Epithelial cell of proximal tubule (primary cell): ENCODE measurements at places on chromosomes 16 and 17.

DNA sequence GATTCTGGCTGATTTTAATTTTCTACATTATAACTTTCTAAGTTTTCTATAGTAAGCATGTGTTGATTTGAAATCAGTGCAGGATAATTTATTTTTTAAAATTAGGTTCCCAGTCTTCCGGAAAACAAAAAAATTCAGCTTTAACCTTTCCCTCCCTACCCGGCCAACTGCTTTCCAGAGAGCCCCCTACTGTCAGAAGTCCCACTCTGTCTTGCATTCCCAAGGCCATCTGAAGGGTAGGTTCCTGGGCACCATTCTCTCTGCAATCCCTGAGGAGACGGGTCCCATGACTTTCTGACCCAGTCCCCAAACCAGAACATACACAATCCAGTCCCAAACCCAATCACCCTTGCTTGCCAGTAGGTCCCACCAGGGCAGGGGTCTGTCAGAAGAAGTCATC is 200.3 kb downstream of the CYLD start:
- no peak for DNase-seq

DNA sequence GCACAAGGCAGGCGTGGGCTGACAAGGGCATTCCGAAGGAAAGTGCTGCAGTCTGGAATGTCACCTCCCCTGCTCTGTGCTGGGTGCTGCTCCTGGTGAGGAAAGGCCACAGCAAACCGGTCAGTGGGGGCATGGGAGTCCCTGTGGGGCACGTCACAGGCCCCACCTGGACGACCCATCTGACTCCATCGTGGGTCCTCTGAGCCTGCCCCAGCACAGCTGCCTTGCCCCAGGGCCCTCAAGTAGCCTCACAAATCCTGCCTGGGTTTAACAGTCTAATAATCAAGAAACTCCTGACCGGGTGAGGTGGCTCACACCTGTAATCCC is 2.8 kb upstream of the MYO15B start:
- DNase-seq, result no peak

- DNase-seq, result no peak
Observed at GRCh38 chr17:55743103-55743679, 7.7 kb upstream of the PCTP start.

DNA sequence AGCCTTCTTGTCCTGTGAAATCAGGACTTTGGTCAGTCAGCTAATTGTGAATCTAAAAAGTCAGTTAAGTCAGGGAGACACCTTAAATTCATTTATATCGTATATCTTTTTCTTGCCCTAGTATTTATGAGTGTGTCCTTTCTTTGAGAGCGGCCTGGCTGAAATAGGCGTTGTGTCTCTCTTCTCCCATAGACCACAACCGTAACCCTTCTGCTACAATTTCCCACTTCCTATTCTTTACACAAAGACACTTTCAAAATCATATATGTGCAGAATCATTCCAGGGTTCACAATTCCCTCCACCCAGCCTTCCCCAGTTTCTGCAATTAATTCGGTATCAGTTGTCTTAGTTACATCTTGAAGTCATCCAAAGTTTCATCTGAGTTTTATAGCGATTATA is 14.0 kb upstream of the COTL1 start:
- DNase-seq, result no peak

DNA sequence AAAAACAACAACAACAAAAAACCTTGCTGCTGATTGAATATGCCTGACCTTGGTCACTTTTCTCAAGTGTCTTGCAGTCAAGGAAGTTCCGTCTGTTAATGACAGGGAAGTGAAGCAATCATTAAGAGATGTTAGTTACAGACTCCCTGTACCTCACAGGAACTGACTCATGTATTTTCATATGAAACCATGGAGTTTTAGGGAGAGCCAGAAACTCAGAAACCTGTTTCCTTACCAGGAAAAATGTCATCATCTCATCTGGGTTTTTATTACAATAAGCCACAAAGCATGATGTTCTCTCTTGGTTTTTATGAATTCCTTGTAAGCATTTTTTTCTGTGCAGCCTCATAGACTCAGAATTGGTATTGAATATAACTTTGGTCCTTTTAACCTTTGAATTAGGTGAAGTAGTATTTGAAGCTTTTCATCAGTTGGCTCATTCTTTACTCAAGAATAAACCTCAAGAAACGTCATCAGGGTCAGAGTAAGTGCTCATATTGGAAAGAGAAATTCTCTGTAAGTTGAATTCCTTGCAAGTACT is 10.3 kb downstream of the LYRM1 start:
- peak; percentile 61 for DNase-seq

GRCh38 chr17:6753006-6753445 is 2.8 kb upstream of the XAF1 start:
- DNase-seq, result peak; percentile 16

GRCh38 chr17:75816693-75817092 is 27.5 kb downstream of the UNC13D start:
- no peak for DNase-seq

- no peak for DNase-seq
Observed at GRCh38 chr16:66751053-66751302, 431 bp downstream of the DYNC1LI2 start.

DNA sequence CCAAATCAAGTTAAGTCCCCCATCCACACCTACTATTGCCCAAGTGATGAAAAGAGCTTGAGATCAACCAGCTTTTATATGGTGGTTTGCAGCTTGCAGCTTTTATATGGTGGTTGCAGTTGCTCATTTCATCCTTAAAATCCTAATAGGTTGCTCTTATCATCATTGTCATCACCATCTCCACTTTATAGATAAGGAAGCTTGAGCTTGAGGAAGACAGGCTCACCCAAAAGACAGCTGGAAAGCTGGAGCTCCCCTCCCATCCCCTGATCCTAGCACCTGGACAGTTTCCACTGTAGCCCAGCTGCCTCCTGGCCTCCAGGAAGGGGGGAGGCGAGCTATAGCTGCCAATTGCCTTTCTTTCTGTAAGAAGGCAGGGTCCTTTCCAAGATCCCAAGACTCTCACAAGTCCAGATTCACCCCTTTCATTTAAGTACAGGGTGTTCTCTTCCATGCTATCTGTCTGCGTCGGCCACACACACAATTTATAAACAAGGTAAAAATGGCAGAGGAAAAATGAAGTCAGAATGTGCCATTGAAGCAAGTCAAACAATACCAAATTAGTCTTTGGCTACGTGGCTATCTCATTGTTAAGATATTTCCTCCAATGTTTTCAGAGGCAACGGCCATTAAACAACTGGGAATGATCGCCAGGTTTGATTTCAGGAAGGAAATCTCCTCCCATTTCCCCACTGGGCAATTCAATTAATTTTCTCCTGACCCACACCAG is 63.3 kb downstream of the PECAM1 start:
- no peak for DNase-seq

DNA sequence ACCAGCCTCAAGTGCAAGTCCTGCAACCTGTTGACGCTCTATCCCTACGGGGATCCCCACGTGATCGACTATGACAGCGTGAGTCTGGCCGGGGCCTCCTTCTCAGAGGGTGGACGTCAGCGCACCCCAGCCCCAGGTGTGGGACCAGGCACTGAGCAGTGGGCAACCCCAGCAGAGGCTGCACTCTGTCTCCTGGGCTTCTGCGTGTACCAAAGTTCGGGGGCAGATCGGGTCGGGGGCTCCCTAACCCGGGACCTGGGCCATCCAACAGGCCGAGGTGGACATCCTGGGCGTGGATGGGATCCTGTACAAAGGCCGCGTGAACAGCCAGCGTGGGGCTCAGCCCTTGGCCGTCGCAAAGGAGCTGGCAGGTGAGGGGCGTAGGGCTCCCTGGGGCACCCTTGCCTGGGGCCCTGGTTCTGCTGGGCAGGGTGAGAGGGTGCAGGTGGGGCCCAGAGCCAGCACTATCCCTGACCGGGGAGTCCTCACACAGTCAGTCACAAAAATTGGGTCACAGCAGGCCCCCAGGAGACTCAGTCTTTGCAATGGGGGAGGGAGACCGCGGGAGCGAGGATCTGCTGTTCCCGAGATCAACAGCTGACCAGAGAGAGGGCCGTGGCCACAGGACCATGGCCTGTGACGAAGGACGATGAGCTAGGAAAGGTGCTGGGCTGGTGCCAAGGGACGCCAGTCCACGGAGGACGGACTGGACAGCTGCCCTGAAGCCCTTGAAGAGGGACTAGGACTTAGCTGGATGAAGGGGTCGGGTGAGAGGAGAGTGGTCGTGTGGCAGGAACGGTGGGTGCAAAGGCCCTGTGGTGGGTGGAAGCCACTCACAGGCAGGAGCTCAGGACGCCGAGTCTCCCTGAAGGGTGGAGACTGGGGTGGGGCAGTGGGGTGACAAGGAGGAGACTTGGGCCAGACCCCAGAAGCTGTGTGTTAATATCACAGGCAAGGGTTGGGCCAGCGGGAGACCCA is 20.0 kb downstream of the UBALD1 start:
- no peak for DNase-seq

GRCh38 chr17:79813297-79814126 is 16.6 kb upstream of the CBX8 start:
- no peak for DNase-seq

DNA sequence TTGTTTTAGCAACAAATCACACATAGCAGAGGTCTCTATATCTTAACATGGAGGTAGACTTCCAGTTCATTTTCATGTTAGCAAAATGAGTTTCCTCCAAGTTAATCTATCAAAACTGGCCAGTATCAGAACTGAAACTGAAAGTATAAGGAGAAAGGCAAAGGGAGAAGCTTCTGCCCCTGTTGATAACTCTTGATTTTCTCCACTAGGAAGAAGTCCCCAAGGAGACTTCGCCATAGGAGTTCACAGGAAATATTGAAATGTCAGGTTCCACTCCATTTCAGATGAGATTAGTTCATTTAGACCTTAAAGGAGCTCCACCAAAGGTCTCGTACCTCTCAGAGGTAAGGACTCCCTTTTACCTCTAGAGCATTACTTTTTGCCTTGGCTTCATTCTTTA is 1.2 kb upstream of the OGFOD3 start:
- DNase-seq, result no peak

DNA sequence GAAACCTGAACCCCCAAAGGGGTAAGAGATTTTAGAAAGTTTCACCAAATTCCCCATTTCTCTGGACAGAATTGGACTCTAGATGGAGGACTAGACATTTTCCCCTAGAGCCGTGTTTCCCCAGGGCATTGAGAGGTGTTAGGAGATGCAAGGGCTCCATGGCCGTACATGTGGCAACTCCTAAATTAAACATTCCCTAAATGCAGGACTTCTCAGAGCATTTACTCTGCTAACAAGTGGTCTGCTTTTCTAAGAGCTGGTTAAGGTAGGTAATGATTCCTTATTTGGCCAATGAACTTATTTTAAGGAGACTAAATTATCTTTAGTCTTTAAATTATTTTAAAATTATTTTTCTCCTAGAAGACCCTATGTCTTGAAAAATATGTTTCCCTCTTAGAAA is 200.9 kb downstream of the MSI2 start:
- no peak for DNase-seq

- DNase-seq, result no peak
Observed at GRCh38 chr17:2395258-2396181, 5.3 kb downstream of the MNT start.

GRCh38 chr16:56423584-56424403 is 1.6 kb downstream of the AMFR start:
- DNase-seq, result no peak

GRCh38 chr16:12349936-12350850 is 373.7 kb downstream of the SNX29 start:
- DNase-seq, result no peak

DNA sequence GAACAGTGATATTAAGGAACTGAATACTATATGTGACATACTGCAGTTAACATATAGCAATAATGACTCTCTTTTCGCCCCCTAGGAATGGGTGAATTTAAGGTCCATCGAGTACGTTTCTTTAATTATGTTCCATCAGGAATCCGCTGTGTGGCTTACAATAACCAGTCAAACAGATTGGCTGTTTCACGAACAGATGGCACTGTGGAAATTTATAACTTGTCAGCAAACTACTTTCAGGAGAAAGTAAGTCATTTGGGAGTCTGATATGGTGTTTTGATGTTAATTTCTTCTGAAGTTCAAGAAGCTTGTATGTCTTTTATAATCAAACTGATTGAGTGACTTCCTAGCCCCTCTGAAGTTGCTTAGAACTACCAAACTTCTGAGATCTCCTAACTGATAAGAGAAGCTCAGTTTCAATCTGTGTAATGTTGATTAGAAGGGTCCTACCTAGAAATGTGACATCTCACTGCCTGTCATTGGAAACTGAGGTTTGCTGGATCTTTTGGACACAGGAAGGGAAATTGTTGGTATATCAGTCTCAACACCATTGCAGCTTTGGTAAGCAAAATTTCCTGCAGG is 1.0 kb downstream of the UTP4 start:
- DNase-seq, result no peak
